Suprapubic skin (tissue), 4 donors: ENCODE measurements at places on chromosomes 16 and 17.

DNA sequence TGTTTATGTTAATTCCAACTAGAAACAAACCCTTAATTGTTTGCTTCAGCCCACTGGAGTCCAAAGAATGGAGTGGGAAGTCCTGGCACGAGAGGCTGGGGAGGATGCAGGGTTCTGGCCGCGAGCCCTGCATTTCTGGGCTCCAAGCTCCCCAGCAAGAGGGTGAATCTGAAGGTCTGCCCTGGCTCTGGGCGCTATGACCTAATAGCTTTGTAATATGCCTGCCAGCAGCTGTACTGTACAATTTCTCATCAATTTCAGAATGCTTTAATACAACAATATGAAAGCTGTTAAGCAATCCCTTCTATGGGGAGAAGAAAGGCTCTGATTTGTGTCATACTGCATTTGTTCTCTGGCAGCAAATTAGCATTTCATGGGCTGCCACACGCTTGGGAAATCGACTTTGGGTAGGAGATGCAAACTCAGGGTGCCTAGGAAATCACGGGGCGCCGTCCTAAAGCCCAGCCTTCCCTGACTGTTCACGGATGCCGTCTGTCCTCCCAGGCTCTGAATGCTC is 43.8 kb downstream of the NDEL1 start:
- no peak for DNase-seq

DNA sequence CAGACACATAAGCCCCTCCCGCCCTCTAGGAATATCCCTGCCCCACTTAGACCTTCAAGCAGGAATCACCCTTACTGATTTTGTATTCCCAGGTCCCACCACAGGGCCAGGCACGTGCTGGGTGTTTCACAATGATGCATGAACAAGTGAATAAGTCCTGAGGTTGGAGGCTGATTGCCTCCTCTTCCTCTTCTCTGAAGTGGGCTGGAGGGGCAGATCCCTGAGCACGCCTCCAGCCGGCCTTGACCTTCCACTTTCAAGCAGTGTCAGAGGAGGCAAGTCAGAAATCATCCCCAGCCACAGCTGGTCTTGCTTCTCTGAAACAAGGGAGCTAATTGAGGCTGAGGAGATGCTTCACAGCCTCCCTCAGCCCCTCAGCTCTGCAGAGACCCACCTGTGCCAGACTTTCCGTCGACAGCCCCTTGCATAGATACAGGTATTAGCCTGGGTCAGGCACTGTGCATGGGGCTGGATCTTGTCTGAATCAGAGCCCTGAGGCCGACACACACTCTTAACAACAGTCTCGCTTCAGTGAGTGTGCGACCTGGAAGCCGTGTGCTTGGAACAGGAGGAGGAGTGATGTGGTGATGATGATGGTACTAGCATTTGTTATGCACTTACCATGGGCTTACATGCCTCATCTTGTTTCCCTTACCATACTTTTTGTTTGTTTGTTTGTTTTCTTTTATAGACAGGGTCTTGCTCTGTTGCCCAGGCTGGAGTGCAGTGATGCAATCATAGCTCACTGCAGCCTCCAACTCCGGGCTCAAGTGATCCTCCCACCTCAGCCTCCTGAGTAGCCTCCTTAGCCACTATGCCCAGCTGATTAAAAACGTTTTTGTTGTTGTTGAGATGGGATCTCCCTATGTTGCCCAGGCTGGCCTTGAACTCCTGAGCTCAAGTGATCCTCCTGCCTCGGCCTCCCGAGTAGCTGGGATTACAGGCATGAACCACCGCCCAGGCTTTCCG is 15.0 kb downstream of the MRM1 start:
- DNase-seq = no peak

DNA sequence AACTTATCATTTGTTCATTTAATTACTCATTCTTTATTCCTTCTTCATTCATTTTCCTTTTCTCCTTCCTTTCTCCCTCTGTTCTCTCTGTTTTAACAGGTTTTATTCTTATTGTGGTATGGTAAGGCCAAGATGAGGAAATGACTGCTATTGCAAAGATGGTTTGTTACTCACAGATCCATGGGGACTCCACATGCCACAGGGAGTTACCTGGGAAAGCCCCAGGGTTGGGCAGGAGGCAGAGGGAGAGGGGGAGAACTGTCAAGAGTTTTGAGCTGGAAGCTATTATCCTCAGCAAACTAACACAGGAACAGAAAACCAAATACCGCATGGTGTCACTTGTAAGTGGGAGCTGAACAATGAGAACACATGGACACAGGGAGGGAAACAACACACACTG is 453.3 kb downstream of the WWOX start:
- DNase-seq = no peak

- no peak for DNase-seq
These were observed 60.9 kb downstream of the RPTOR start for GRCh38 chr17:80605326-80606066.

GRCh38 chr17:65071861-65072260 is 15.3 kb upstream of the GNA13 start:
- DNase-seq = no peak

DNA sequence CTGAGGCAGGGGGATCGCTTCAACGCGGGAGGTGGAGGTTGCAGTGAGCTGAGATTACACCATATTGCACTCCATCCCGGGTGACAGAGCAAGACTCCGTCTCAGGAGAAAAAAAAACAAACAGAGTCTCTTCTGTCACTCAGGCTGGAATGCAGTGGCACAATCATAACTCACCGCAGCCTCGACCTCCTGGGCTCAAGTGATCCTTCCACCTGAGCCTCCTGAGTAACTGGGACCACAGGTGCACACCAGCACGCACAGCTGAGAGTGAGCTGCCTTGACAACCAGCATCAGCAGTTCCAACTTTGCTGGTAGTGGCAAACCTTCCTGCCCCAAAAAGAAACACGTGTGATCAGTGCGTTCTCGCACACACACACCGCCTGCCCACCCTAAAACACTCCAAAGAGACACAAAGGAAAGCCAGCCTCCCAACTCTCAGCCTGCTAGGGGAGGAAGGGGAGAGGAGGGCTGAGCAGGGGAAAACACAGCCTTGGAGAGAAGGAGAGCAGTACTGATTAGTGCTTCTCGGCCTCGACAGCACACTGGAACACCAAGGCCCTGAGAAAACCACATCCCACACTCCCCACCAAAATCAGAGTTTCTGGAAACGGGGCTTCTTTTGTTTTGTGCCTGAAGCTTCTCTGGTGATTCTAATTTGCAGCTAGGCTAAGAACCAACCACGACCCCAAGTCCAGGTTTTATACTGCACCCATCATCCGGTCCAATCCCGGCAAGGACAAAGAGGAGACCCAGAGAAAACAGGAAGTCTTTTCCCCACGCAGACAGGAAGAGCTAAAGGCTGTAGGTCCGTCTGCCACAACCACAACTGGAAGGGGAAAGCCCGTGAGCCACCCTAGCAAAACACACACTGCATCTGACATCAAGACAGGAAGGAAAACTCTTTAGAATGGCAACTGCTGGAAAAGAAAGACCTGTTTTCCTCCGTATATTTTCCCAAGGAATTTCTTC is 28.8 kb downstream of the ZCCHC14 start:
- no peak for DNase-seq

GRCh38 chr16:86242244-86243122 is 267.8 kb upstream of the FOXF1 start:
- DNase-seq = no peak

GRCh38 chr17:49580055-49580721 is 4.5 kb downstream of the NXPH3 start:
- peak; percentile 75 for DNase-seq
